ENCODE measurements at places on chromosomes 3 and 15.

DNA sequence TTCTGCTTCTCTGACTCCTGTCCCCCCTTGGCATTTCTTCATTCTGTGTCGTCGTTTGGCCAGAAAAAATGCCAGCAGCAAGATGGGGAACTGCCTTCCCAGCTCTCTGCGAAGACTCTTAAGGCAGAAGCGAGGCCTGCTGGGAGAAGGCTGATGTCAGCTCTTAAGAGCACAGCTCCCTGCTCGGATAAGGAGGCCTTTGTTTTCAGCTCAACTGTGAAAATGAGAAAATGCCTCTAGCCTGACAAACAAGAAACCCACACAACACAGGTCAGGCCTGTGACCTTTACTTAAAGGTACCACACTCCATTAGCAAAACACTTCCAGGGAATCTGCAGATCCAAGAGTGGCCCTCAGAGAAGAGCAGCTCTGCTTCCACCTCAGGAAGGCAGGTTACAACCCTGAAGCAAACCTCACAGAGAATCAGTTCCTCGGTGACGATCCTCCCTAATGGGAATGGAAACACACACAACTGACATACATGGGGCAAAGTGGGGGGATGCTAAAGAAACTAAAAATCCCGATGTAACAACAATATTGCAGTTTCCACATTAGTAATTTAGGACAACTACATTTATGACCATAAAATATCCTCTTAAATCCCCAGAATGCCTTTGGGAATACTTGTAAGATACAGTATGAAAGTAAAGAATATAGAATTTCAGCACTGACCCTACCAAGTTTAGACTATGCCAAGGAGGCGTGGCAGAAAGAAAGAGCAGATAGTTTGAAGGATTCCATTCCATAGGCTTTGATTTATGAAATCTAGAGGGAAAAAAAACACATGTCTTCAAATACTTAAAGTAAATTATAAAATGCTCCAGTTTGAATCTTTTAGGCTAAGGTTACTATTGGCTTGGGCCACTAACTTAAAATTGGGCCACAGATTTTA lies 52.1 kb downstream of the VGLL4 start:
- no peak for DNase-seq

DNA sequence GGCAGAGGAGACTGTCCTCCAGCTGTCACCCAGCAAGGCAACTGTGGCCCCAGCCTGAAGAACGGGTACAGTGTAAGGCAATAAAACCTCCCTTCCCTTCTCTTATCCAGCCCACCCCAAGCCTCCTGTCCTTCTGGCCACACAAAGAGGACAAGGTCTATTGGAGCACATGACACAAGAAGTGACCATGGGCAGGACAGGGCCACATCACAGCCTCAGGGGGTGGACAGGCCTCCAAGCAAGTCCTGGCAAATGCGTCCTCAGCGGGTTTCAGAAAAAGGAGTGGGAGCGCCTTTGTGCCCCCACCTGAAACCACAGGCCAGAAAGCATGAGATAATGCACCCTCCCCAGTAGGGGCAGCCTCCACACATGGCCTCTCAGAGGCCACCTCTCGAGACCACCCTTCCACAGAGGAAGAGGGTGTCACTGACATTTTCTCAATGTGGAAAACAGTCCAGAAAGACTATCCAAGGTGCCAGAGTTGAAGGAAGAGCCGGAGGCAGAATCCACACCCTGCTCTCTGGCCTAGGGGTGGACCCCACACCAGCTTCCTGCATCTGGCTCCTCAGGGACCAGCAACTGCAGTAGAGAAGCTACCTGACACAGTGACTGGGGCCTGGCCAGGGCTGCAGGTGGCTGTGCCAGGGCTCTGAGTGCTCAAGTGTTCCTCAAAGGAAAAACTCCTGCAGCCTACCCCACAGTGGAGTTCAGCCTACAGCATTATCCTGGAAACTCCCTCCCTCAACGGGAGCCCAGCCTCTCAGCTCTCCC lies 43.9 kb downstream of the CCDC12 start:
- no peak for DNase-seq

DNA sequence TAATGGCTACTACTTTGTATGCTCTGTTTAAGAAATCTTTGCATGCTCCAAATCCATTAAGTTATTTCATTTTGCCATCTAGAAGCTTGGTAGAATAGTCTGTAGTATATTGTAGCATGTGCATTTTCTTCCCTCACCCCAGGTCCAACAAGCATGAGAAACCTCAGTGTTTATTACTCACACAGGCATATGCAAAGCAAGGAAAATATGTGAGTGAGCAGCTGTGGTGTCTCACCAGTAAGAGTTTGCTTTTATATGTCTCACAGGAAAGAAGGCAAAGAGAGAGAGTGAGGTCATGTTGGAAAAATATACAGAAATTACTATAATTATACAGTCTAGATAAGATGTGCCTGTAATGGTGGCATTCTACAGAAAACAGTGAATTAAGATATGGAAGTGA lies 312.5 kb downstream of the C3orf38 start:
- no peak for DNase-seq

- DNase-seq = no peak
These were observed 76.8 kb downstream of the NPAP1 start for GRCh38 chr15:24752354-24752753.

- DNase-seq = no peak
These were observed 440 bp downstream of the DCBLD2 start for GRCh38 chr3:98901119-98901391.

- no peak for DNase-seq
These were observed 8.2 kb downstream of the PLCD1 start for GRCh38 chr3:38021196-38021595.

- no peak for DNase-seq
These were observed 37.8 kb downstream of the CHD2 start for GRCh38 chr15:92937901-92938300.

- no peak for DNase-seq
These were observed 237.8 kb downstream of the UACA start for GRCh38 chr15:70525551-70525950.

GRCh38 chr15:29126821-29127461 lies 142.7 kb downstream of the NSMCE3 start:
- DNase-seq = no peak

- DNase-seq = no peak
These were observed 49.6 kb upstream of the ST8SIA2 start for GRCh38 chr15:92343924-92344643.

DNA sequence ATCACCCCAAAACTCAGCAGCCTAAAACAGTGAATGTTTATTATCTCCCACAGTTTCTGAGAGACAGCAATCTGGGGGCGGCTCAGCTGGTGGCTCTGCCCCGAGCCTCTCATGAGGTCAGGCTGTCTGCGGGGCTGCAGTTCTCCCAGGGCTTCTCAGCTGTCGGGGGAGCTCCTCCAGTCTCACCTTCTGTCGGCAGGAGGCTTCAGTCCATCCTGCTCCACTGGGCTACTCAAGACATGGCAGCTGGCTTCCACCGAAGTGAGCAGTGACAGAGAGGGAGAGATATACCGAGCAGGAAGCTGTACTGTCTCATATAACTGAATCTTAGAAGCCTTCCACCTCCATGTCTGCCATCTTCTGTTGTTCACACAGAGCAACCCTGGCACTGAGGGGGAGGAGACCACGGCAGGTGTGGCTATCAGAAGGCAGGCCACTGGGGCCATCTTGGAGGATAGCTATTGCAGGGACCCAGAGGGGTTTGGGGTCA lies 72.8 kb upstream of the ITGA11 start:
- DNase-seq = no peak

GRCh38 chr15:101204739-101205535 lies 46.9 kb downstream of the CHSY1 start:
- no peak for DNase-seq

DNA sequence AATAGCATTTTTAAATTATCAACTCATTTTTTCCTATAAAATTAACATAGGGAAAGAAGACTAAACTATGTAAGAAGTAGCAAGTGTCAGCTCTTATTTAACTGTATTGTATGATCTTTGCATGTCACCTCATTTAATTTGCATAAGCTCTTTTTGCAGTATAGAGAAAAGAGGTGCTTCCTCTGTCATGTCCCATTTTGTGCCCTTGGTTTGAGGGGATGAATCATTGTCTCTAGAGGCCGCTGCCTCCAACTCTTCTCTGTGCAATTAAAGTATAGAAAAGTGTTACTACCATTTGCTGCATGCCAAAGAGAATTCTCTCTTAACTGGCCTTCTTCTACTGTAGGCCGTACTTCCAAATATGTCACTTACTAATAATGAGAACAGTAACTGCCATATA lies 93.4 kb downstream of the LRRC28 start:
- DNase-seq = no peak

GRCh38 chr3:159902546-159903314 lies 85.9 kb upstream of the IL12A start:
- no peak for DNase-seq

GRCh38 chr3:121817753-121818152 lies 17.1 kb downstream of the IQCB1 start:
- DNase-seq = no peak

DNA sequence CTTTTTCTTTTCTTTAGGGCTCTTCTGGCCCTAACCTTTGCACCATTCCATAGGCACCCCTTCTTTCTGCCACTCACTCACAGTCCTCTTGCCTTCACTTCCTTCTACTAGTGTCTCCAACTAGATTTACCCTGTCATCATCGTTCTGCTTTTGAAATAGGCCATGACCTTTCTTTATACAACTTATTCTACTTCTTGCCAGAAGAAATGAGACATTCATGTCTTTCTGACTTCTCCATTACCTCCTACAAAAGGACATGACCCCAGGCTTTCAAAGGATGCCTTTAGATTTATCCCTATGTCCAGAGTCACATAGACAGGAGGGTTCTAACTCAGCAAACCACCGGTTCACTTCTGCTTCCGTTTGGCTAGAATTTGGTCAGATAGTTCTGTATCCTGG lies 336.4 kb upstream of the LRRFIP2 start:
- no peak for DNase-seq

- no peak for DNase-seq
These were observed 225.6 kb downstream of the CACNA2D3 start for GRCh38 chr3:54347933-54348332.

DNA sequence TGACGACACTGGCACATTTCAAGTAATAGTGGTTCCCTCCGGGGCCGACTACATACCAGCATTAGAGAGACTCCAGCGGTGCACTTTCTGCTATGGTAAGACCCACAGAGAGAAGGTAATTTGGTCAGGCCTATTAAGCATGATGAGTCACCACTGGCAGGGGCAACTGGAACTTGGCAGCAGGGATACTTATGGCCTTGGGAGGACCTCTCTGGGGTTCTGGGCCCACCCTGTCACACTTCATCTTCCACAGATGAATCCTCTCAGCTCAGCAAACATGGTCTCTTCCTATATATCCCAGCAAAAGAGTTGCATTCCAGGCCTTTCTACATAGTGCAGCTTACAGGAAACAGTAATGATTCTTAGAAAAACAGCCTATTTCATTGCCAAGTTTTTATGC lies 88.0 kb downstream of the PIK3R4 start:
- DNase-seq = no peak

DNA sequence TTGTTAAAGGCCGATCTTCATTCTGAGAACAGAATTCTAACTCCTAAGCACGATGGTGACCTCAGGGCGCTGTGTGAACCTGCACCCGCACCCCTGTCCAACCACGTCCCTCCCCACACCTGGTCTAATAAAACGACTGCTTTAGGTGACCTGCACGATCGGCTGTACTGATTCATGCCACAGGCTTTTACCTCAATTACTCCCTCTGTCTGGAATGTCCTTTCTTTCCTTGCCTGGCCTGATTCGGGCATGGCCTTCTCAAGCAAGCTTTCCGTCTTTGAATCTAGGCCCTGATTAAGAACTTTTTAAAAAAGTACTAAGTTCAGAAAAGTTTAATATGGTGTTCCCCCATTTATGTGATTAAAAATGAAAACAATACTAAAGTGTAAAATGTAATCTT lies 842 bp upstream of the U2SURP start:
- DNase-seq = no peak

DNA sequence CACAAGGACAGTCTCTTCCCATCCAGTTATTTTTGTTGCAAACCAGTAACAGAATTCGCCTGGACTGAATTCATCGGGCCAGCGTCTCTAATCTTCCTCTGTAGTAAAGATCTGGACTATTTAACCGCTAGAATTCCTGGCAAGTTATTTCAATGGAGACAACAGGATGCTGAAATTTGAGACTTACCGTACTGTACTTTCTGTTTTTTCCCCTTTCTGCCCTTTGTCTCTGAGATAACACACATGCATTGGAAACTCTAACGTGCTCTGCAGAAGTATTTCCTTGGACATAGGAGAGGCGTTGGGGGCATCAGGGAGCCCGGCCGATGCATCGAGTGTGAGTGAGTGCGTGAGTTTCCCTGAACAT lies 61.5 kb downstream of the ASB7 start:
- no peak for DNase-seq

DNA sequence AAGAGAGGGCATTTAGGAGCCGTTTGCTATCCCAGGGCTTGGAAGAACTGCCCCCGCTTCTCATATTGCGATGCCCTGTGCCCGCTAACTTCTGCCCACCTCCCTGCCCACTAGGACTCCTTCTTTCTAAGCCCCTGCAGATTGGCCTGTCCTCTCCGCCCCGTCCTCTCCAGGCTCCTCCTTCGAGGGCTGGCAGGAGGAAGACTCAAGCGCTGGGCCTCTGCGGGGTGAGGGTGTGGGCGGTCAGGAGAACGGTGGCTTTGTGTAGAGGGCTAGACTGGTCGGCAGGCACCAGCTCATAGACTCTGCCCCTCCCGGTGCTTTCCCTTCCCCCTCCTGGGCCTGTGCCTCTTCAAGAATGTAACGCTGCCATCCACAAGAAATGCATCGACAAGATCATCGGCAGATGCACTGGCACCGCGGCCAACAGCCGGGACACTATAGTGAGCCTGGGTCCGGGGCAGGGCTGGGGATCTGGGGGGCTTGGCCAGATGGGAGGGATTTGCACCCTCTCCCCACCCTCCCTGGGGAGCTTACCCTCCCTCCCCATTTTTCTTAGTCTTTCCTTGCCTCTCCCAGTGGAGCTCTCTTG lies 21.9 kb downstream of the PRKCD start:
- DNase-seq = no peak
